ENCODE measurements at places on chromosomes 2 and 18. TPM values are rescaled to one million over a fixed set of nuclear protein-coding genes. Genes with fewer than 3 reads are reported as not detected.
A peak's percentile ranks its signal among the peaks of the same experiment; 100 is the strongest.

Gene TMEM163
- total RNA-seq: 3.3 TPM

DNA sequence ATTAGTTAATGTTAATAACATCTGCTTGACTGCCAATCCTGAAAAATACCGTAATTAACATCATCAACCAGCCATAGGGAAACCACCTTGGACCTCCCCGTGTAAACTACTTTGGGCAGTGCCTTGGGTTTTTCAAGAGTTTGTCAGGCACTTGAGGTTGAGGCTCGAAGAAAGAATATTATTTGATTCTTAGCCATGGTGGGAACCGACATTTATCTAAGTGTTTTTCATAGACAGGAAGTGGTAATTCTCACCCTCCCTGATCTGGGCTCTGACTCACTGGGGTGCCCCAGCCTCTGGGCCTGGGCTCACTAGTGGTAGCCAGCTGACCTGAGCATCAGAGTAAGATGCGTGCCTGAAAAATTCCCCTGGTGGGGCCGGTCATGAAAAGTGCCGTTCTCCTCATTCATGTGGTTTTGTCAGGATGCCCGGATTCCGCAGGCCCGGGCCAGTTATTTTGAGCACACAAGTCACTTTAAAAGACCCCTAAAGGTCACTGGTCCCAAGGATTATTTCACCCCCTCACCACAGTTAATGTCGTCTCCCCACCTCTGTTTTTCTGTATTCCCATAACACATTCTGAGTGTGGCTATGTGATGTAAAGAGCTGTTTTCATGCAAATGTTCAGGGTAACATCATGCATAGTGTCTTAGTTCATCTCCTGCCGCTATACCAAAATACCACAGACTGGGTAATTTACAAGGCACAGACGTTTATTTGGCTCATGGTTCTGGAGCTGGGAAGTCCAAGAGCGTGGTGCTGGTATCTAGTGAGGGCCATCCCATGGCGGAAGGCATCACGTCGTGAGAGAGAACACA lies 21.6 kb upstream of the SPATA3 start:
- no peak for DNase-seq

- DNase-seq: no peak
Observed at GRCh38 chr2:148754864-148755263, 110.3 kb downstream of the EPC2 start.

- DNase-seq: no peak
Observed at GRCh38 chr2:149715005-149715592, 127.5 kb upstream of the MMADHC start.

DNA sequence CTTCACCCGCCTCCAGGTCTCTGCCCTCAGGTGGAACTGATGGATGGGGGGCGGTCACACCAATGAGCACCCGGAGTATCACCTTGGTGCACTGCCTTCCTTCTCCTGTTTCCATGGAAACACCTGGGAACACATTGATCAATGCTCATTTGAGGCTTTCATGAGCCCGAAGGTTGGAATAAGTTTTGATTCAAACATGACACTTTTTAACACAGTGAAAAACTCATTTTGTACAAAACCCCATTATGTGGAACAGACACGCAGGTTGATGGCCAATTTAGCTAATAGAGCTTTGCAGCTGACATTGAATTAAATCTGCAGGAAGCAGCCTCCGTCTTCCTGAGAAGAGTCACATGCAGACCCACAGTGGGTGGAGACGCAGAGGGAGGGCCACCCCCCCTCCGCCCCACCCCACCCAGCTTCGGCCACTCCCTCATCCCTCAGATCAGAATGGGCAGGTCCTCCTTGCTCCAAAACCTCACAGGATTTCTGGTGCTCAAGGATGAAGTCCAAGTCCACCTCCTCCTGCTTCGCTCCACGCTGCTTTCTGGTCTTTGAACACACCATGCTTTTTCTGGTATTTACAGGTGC lies 96.0 kb upstream of the MYCN start:
- no peak for DNase-seq

DNA sequence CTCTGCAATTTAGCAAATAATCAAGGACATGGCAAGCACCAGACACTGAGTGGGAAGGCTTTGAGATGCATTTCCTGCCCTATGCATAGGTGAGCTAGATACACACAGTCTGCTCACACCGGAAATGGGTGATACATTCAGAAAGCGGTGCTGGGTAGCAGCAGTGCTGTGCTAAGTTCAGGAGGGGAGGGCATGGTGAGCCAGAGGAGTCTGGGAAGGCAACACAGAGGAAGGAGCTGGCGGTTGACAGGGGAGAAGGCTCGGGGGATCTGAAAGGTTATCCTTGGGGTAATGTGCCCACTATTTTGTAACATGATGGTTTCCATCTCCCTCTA lies 57.4 kb upstream of the EPAS1 start:
- no peak for DNase-seq

DNA sequence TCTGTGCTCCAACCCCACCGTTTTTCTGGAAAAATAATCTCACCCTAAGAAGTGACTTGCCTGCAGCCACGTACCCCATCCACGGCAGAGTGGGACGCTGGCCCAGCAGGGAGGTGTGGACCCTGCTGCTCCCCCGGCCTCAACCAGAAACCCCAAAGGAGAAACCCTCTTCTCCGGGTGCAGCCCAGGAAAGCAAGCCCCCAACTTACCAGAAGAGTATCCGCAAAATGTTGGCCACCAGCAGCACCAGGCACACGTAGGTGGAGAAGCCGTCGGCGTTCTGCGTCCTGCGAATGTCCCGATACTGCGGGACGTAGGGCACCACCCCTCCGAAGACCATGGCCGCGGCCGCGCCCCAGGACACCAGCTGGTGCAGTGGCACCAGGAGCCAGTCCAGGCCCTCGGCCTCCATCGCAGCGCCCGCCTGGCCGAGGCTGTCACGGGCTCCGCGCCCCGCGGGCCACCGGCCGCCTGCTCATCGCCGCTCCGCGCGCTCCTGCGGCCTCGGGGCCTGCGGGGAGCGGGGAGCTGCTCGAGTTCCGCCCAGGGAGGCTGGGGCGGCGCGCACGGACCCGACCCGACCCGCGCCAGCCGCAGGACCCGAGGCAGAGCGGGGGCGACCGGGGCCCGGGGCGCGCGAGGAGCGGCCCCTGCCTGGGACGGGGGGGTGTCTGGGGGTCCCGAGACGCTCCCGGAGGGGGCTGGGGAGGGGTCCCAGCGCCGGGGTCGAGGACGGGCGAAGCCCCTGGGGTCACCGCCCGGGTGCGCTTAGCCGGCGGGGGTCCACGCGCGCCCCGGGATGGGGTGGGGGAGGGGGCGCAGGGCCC lies 725 bp downstream of the SLC66A2 start:
- peak; percentile 75 for DNase-seq

DNA sequence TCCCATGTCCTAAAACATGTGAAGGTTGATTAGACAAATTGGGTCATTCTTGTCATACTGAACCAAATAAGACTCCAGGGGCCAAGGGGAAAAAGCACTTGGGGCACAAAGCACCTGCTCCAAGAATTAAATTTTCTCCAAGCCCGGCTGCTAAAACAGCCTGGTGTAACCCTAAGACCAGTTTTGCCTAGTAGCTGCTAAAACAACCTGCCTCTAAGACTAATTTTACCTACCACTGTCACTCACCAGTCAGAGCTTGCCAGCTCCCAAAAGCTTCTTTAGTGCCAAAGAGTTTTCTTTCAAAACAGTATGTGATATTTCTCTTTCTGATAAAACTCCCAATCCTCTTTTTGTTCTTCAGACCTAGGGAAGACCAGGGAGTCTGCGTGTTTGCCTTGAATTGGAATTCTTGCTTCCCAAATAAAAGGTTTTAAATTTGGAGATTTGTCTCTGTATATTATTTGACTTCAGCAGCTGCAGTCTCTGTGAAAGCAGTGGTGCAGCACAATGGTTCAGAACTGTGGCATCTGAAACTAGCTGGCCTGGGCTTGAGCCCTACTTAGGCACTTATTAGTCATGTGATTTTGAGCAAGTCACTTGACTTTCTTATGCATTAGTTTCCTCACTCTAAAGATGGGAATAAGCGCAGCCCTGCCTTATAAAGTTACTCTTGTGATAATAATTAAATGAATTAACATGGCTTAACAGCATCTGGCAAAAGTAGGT lies 16.2 kb upstream of the APOB start:
- DNase-seq: no peak

Gene RND3
- 32.7 TPM for total RNA-seq

Gene MLPH
- 162 TPM for total RNA-seq

Data from right cardiac atrium (tissue), 5 donors.